ENCODE measurements at places on chromosomes 2 and 18.

DNA sequence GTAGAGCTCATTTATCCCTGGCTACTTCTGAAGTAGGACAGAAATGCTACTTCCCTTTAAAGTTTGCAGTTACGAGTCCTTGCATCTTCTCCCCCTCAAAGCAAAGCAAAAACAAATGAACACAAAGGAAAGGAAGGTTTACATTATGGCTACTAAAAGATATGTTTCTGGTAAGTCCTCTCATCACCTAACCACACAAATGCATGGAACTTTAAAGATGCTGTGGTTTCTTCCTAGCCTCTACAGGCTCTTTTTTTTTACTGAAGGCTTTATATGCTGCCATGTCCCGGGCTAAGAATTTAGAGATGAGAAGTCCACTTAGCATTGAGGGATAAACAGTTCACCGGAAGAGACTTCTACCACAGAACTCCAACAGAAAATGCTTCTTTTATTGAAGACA lies 291.2 kb downstream of the SS18 start:
- DNase-seq: no peak

- DNase-seq: no peak
Measured at GRCh38 chr18:24198461-24198860, 59.6 kb downstream of the CABYR start.

DNA sequence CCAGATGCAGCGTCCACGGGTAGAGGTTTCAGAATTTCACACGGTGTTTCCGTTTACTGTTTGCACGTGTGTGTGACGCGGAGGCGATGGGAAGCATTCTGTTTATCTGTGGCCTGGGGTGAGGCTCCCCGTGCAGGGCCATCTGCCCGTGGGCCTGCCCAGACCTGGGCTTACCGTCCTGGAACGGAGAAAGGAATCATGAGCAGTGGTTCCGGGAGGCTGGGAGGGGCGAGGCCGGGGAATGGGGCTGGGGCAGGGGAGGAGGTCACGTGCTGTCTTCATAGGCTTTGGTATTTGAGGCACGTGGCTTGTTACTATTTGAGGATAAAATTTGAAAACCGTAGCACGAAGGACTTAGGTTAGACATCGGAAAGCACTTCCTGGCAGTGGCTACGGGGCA lies 77.9 kb downstream of the RTP5 start:
- no peak for DNase-seq

GRCh38 chr2:5391362-5391761 lies 300.8 kb upstream of the SOX11 start:
- DNase-seq: no peak

DNA sequence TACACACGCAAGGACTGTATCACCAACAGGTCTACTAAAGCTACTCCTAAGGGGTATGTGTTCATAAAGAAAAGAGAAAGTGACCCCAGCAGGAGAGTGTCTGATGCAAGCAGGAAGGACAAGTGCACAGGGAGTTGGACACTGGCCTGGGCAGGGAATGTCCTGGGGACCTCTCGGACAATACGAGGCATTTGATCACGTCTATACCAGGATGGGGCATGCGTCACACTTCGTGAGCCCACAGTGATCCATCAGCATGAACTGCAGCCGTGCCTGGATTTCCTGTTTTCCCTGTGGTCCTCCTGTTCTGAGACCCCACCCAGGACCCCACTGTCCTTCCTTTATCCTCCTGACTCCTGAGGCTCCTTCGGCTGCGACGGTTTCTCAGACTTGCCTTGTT lies 113.9 kb downstream of the HDAC4 start:
- no peak for DNase-seq

DNA sequence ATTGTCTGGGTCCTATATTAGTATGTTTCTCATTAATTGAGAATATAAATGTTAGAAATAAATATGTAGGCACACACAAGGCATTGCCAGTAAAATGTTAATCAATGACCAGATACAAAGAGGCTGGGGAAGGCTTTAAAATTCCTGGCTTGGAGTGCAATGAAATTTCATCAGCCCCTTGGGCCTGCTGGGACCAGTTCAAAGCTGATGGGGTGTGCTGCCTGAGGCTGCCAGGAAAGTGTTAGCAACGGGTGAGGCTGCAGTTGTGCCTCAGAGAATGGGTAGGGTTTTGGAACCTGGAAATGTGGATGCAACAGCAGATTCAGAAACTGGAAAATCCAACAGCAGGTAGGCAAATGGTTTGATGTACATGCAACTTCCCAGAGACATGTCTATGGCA lies 68.9 kb downstream of the DIPK1C start:
- no peak for DNase-seq

DNA sequence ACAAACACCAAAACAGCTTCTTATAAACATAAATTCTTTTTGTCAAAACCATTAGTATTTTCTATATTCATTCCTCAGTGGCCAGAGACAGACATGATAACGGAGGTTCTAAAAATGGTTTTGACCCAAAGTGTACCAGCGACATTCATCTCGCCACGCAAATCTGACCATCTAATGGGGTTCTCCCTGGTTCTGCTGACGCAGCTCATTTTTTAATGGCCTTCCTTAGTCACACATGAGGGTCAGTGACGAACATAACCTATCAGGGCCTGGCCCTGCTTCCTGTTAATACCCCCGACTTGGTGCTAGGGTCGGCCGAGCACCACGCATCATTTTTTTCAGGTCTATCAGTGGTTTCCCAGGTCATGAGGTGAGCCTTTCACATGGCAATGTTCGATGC lies 45.9 kb upstream of the ARL4C start:
- DNase-seq: no peak

DNA sequence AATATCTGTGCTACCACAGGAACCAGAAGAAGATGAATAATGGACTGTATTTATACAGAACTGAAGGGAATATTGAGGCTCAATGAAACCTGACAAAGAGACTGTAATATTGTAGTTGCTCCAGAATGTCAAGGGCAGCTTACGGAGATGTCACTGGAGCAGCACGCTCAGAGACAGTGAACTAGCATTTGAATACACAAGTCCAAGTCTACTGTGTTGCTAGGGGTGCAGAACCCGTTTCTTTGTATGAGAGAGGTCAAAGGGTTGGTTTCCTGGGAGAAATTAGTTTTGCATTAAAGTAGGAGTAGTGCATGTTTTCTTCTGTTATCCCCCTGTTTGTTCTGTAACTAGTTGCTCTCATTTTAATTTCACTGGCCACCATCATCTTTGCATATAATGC lies 1399.9 kb downstream of the DPP10 start:
- no peak for DNase-seq

- DNase-seq: no peak
Measured at GRCh38 chr2:19346983-19347618, 11.3 kb downstream of the OSR1 start.

DNA sequence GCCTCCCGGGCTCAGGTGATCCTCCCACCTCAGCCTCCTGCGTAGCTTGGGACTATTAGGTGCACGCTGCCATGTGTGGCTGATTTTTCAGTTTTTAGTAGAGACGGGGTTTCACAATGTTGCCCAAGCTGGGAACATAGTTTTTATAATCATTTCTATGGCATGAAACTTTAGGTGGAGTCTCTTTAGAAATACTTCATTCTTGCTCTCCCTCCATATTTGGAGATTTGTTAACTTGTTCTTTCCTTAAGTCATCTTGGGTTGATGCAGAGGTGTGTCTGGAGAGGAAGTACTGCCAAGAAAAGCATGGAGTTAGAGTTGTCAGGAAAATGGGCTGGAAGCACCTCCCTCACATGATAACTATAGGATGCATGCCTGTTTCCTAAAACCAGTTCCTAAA lies 17.4 kb downstream of the ZNF532 start:
- DNase-seq: no peak

DNA sequence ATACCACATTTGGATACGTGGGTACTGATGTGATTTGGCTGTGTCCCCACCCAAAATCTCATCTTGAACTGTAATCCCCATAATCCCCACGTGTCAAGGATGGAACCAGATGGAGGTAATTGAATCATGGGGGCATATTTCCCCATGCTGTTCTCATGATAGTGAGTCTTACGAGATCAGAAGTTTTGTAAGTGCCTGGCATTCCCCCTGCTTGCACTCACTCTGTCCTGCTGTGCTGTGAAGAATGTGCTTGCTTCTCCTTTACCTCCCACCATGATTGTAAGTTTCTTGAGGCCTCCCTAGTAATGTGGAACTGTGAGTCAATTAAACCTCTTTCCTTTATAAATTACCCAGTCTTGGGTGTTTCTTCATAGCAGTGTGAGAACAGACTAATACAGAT lies 70.3 kb downstream of the CHST9 start:
- DNase-seq: no peak

DNA sequence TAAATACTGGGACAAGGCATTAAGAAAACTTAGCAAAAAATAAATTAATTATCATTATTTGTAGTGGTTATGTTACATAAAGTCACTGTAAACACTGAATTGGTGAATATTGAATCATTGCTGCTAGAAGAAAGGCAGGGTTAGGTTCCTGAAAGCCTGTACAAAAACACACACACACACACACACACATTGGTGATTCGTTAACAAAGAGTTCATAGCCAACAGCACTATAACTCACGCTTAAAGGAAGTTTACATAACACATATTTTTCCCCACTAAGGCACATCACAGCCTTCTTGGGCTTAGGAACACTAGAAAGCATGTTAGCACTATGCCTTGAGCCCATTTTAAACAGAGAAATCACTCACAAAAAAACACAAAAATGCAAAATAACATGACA lies 690.0 kb upstream of the PIK3C3 start:
- no peak for DNase-seq

DNA sequence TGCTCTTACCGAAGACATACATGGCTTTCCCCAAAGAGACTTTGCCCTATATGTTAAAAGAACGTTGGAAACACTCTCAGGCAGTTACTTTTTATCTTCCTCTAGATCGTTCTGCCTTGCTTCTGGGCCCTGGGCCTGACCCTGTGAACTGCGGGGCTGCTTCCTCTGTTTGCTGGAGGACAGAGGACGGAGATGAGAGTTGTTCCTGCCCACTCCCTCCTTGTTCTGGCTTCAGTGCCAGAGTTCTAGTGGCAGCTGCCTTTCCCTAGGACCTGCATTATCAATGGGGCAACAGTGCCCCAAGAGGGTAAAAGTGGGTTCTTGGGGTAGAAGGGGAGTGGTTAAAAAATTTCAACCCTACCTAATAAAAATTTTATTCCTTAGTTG lies 6.5 kb upstream of the FN1 start:
- DNase-seq: no peak

DNA sequence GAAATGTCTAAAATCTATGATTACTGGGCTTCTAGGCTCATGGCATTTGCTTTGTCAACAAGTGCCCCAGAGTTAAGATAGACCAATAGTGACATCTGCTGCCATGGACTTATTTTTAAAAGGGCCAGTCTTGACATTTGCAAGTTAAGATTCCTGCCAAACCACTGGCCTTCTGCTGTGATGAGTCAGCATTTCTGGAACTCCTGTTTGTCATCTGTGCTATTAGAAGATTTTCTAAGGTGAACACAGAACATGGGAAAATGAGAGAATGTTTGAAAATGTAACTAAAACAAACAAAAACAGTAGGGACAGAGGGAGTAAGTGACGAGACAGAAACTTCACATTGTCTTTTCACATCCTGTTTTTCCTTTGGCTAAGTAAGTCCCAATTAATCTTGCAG lies 93.7 kb upstream of the WDR75 start:
- no peak for DNase-seq

DNA sequence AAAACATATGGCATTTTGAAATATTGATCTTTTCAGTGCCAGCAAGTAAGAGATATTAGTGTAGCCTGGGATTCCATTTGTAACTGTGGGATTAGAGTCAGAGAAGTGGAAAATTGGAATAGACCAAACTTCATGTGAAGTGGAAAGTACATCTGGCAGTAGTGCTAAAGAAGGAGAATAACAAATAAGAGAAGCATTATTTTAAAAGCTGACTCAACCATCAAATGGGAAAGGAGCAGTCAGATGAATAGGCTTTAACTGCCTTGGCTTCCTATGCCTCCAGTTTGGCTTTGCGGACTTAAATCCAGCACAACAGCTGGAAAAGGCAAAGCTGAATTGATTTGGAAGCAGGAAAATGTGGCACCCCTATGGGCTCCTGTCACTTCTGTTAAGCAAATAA lies 623.1 kb downstream of the TSN start:
- no peak for DNase-seq

GRCh38 chr2:162293122-162293786 lies 25.2 kb downstream of the IFIH1 start:
- no peak for DNase-seq

DNA sequence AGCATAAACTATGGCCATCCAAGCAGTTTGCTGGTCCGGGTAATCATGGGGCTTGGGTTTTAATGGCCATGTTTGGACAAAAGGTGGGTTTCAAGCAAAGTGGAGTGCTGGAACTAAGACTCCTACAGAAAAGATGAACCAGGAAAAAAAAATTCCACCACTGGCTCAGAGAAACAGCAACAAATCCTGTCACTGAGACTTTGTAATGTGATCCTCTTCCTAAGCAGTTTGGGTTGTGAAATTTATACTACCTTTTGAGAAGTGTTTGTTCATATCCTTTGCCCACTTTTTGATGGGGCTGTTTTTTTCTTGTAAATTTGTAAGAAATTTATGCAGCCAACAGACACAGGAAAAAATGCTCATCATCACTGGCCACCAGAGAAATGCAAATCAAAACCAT lies 40.2 kb downstream of the MRPL33 start:
- no peak for DNase-seq

- no peak for DNase-seq
Measured at GRCh38 chr2:47414682-47415458, 11.9 kb downstream of the MSH2 start.

DNA sequence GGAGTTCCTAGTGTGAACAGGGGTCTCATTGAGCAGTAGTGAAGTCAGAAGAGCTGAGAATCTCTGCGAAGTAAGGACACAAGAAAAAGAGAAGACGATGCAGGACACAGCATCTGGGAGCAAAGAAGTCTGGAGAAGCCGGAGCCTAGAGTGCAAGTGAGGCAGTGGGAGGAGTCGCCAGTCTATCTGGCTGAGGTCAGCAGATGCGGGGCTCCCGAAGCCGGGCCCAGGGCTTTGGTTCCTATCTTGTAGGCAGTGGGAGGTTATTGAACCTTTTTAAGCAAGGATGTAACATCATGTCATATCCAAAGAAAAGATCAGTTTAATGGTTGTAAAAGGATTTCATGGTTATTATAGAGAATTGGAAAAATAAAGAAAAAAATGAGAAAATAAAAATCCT lies 90.8 kb upstream of the KCTD1 start:
- no peak for DNase-seq

DNA sequence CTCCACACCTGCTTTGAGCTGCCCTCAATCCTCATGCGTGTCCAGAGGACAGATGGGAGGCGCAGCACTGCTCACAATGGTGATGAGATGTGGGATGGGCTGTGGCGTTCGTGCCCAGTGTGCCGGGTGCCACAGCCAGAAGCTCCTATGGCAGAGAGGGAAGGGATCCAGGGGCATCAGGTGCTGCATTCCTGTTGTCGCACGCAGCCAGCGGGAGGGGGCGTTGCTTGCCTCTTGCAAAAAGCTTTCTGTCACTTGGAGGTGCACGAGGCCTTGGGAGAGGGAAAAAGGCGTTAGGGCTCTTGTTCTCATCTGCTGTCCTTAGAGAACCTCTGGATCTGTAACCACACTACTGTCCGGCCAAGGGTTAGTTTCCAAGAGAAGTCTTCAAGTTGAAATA lies 29.2 kb upstream of the ALLC start:
- no peak for DNase-seq
